ENCODE measurements at places on chromosomes 16 and 17.

DNA sequence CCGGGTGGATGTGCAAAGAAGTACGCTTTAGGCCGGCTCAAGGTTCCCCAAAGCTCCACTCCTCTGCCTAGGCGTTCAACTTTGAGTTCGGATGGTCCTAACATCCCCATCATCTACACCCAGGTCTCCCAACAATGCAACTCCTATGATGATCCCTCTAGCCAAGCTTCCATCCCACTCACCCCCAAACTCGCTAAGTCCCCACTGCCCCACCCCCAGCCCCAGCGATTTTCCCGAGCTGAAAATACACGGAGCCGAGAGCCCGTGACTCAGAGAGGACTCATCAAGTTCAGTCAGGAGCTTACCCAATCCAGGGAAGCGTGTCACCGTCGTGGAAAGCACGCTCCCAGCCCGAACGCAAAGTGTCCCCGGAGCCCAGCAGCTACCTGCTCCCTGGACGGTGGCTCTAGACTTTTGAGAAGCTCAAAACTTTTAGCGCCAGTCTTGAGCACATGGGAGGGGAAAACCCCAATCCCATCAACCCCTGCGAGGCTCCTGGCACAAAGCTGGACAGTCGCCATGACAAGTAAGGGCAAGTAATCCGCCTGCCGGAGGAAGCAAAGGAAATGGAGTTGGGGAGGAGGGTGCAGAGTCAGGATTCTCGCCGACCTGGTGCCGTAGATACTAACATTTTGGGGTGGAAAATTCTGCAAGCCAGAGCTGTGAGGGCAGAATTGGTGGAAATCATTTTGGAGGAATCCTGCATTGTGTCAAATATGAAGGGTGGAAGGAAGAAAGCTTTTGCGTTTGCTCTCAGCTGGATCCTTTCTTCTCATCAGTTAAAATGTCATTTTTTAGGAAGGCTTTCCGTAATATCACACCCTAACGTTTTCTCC is at the start of gene TP53:
Gene TP53, minus strand, starts transcription at position 419 of the 836 bp plus-strand sequence. CDS start 10,896 bp downstream, outside the sequence.
- DNase-seq: peak; percentile 98

DNA sequence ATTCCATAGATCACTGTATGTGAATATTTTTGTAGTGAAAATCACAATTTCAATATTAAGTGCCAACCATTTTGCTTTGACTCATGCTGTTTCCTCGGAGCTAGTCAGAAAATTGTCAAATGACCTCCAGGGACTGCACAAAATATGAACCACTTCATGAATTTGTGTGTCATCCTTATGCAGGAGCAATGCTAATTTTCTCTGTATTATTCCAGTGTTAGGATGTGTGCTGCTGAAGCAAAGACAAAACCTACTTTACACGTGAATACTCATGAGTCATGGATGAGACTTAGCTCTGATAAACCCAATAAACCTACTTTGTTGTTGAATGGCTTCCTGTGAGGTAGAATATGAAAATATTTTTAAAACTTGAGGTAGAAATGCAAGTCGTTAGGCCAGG is 65.2 kb downstream of the SHCBP1 start:
- DNase-seq: peak; percentile 56

GRCh38 chr17:56599566-56599965 is 6.1 kb downstream of the NOG start:
- DNase-seq: no peak

- no peak for DNase-seq
Measured at GRCh38 chr16:15952265-15952711, 2.9 kb downstream of the ABCC1 start.

DNA sequence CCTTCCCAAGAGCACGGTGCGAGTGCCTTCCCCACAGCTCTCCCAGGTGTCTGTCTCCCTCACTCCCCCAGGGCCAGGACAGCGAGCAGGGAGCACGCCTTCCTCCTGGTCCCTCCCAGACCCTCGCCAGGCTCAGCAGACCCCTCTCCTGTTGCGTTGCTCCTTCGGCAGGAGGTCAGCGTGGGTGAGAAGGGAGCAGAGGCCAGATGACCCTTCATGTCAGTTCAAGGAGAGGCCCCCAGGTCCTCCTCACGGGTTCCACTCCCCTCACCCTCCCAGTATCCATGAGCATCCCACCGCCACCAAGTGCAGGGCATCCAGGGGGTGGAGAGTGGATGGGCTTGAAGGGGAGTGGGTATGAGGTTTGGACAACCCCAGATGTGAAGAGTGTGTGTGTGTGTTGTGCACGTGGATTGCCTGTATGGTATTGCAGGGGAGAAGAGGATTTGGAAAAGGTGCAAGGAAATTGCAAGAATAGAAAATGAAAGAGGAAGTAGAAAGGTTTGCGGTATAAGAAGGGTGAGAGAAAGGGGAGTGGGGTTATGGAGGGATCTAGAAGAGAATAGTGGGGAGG is 17.7 kb downstream of the SGCA start:
- no peak for DNase-seq

- DNase-seq: no peak
Measured at GRCh38 chr16:67399218-67399733, 6.0 kb upstream of the TPPP3 start.

GRCh38 chr17:45722161-45722560 is 62.0 kb upstream of the CRHR1 start:
- no peak for DNase-seq

DNA sequence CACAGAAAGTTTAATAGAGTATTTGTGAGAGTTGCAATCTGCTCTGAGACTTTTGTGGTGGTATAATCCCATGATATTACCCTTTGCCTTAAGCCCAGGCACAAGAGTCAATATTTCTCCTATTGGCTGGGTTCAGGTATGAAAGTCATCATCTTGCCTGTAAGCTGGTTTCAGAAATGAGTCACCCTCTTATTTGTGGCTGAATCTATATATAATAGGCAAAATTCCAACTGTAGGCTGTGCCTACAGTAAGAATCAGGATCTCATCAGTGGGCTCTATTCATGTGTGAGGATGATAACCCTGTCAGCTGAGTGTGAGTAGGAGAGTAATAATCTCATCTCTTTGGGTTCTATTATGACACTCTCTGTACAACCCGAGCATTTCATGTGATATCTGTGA is 2103.1 kb downstream of the TP53TG3F start:
- no peak for DNase-seq

- no peak for DNase-seq
Measured at GRCh38 chr16:53067675-53068074, 12.9 kb downstream of the CHD9 start.

DNA sequence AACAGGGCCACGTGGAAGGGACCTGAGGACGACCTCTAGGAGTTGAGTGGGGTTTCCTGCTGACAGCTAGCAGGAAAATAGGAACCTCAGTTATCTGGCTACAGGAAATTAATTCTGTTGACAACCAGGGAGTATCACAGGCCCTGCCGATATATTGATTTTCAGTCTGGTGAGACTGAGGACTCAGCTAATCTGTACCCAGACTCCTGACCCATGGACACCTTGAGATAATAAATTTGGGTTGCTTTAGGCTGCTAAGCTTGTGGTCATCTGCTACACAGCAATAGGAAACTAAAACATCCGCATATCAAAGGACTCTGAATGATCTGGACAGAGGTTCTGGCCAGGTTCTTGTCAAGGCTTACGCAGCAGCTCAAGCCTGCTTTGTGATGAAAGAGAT is 80.8 kb upstream of the CNEP1R1 start:
- no peak for DNase-seq

DNA sequence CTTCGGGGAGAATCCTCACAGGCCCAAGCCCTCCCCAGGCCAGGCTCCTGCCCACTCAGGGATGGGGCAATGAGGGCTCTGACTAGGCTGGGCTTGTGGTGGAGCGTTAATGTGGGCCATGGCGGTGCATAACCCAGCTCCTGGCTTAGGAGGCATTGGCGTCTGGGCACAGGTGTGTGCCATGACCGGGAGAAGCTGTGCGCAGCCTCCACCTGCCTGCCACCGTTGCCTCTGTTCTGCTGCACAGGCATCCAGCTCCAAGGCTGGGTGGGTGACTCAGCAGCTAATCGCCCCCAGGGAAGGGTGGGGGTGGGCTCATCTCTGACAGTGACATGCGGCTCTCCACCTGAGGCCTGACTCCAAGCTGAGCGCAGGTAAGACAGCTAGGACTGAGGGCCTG is 3.5 kb upstream of the ARHGAP27 start:
- no peak for DNase-seq

GRCh38 chr17:76370261-76370993 is 14.0 kb upstream of the SPHK1 start:
- DNase-seq: peak; percentile 99

- no peak for DNase-seq
Measured at GRCh38 chr16:83623892-83624291, 183.9 kb upstream of the HSBP1 start.

DNA sequence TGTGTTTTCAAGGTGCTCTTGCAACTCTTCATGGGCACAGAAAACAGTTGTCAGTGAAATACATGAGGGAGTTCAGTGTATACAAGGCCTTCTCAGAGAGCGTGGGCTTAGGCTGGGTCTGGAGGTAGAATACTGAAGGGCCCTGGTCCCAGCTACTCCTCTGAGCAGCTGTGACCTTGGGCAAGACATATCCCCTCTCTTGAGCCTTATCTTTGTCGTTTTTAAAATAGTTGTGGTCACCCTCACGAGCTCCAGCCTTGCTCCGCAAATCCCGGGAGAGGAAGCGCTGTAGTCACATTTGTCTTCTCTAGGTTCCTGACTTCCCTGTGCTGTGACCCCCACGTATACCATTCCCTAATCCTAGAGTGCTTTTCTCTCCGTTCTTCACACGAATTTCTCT is 3.6 kb downstream of the ZNRF1 start:
- DNase-seq: no peak

GRCh38 chr17:49881054-49881402 is 33.2 kb upstream of the TAC4 start:
- no peak for DNase-seq

- no peak for DNase-seq
Measured at GRCh38 chr16:51019617-51020016, 131.5 kb downstream of the SALL1 start.

GRCh38 chr17:64095144-64095882 is 34.6 kb downstream of the ERN1 start:
- no peak for DNase-seq

- no peak for DNase-seq
Measured at GRCh38 chr16:66042341-66042740, 324.1 kb upstream of the CDH5 start.

DNA sequence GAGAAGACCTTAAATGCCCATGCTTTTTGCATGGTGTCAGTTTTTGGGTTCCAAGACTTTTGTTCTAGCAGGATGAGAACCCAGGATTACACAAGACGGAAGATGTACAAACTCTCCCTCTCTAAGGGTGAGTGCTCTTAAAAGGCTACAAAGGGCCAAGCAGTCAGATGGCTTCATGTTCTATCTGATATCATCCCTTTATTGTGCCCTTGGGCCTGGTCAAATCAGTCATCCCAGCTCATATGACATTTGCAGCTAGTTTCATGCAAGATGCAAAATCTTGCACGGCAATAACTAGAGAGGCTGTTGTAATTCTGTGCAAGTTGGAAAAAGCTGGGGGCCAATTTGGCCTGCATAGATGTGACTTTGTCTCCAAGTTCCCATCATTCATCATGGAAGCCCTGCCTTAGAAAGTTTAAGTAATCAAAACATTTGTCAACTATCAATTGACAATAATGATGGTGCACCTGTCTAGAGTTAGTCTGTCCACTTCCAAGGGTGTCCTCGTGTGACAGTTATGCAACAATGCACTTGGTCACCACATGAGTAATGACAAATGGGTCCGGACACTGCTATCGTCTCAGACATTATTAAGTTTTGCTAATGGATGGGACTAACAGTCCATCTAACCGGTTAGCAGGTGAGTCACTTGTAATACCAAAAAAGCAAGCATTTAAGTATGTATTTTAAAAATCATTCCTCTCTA is 58.6 kb upstream of the ZFHX3 start:
- DNase-seq: no peak

DNA sequence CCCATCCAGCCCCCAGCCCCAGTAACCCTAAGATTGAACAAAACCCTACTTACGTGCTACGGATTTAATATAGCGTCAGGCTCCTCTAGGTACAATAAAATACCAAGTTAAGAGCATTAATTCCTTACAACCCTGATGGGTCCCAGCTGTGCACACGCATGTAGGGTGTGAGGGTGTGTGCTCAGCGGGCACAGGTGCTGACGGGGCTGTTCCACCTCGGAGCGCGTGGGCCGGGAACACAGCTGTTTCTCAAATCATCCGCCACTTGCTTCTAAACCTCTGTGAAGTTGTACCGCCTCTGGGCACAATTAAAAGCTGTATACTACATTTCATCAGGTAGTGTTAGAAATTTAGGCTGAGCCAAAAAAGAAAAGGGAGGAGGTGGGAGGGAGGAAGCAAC is 478.6 kb downstream of the MAF start:
- DNase-seq: no peak

GRCh38 chr16:67386861-67387455 is 6.3 kb downstream of the TPPP3 start:
- no peak for DNase-seq

Measured in RKO (cell line).